LHCN-M2 (cell line): ENCODE measurements at places on chromosomes 4 and X. TPM values are rescaled to one million over a fixed set of nuclear protein-coding genes. Genes with fewer than 3 reads are reported as not detected.

GRCh38 chrX:24259544-24260240 is 54.2 kb downstream of the SUPT20HL2 start:
- peak; percentile 51 for DNase-seq

- no peak for DNase-seq
These were observed 48.4 kb downstream of the ZBTB49 start for GRCh38 chr4:4338210-4339001.

DNA sequence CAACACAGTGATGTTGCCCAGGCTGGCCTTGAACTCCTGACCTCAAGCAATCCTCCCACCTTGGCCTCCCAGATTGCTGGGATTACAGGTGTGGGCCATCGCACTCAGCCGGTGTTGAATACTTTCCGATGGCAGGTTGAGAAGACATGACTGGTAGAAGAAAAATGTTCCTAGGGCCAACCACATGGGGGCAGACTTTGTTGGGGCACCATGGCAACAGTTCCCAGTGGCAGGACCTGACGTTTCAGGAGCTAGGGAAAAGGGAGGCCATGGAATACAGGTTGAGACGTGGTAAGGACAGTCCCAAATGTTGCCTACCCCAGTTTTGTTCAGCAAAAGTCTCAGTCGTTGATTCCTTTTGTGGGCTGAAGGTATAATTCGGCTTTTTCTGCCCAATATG is 134.6 kb downstream of the ASMT start:
- DNase-seq: no peak

DNA sequence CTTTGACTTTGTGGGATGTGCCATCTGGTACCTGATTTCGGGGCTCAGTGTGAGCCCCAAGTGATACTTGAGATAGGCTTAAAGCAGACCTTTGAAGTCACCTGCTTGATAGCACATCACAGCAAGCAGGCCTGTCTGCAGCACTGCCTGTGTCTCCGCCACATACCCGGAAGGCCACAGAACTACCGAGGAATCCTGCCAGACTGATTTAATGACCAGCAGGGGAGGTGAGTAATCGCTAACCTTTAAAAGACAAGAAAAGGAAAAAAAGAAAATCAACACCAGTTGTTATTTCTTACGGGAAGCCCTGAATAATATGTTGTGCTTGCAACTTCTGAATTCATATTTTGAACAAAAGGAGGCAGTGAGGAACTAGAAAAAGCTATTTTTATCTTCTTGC is 6.8 kb downstream of the PTCHD1 start:
- DNase-seq: peak; percentile 49

- no peak for DNase-seq
These were observed 120.5 kb downstream of the ENPP6 start for GRCh38 chr4:184097241-184097605.

- no peak for DNase-seq
These were observed 19.8 kb upstream of the TMLHE start for GRCh38 chrX:155632431-155633100.

DNA sequence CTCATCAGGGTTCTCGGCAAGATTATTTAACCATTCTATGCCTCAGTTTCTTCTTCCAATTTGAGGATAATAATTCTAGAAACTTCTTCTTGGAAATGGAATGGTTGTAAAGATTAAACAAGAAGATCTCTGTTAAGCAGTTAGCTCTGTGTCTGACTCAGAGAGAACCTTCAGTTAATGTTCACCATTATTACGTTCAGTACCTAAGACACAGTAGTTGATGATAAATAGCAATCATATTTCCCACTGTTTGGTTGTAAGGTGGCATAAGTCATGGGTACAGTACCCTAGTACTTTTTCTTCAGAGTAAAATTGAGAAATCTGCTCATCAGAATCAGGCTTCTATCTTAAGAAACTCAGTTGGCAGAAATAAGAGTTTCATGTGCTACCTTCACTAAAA is 366.5 kb upstream of the BOD1L1 start:
- no peak for DNase-seq

DNA sequence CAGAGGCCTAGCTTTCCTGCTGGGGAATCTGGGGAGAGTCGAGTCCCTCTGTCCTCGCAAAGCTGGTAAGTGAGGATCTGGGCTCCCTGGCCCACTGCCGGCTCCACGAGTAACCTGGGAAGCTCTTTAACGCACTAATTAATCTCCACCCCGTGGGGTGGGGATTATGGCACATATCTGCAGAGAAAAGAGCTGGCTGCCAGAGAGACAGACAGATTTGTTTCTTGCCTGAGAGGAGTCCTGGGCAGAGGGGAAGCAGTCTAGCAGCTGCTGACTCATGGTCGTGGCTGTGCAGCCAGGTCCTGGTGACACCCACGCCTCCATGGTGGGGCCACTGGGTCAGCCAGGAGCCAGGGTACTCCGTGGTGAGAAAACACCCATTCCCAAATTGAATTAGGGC is 14.0 kb downstream of the SORCS2 start:
- DNase-seq: peak; percentile 51

GRCh38 chrX:77446029-77446585 is 1.1 kb upstream of the FGF16 start:
- DNase-seq: no peak

DNA sequence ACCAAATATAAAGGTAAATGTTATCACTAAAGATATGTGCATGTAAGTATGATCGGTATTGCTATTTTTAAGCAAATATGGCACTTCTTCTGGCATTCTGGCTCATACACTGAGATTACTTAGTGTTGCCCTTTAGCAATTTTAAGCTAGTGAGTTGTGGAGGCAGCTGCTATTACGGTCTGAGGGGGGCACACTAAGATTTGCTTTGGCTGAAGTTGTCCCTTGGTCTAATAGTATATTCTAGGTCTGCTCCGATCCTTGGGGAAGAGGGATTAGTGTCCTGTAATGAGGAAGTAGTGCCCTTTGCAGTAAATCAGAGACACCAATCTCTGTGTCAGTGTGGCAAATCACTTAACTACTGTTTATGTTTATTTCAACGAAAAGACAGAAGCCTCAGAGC is 196.5 kb upstream of the FTHL17 start:
- peak; percentile 9 for DNase-seq

DNA sequence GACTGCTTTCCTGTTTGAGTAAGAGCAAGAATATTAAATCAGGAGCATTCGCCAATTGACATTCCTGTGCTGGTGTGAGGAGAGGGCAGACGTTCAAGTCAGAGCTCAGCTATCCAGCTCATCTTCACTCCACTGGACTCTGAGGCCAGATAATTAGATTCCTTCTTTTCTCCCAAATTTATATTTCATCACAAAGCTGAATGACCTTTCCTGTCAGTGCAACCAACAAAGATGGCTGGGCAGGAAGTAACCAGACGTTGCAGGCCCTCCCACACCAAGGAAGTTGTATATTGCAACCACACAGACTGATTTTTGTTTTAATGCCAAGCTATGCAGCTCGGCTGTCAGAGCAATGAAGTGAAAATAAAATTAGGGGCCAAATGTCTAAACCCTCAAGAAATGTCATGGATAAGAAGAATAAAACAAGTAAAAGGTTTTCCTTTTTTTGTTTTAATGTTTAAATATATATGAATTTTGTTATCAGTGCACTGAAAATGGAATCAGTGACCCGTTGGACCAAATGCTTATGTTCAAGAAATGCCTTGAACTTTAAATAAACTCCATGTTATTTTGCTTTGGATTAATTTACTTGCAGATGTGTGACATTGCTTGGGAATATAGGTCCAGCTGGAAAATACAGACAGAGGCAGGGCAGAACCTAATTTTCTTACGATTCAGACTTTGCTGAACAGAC is 578.9 kb upstream of the FAT1 start:
- peak; percentile 25 for DNase-seq

DNA sequence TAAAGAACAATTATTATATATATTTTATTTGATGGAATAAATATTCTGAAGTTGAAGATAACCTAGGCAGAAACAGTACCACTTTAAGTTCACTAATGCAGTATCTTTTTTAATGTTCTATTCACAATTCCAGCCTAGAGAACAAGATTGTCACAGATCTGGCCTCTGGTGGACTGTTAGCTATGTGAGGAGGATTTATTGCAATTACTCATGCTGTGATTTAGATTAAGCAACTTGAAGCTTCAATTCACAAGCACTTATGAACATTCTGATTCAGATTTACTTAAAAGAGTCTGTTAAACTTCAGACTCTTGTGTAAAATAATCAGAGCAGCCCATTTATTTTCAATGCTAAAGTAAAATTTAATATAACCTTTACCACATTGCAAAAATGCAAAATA is 1489.8 kb downstream of the STIM2 start:
- DNase-seq: peak; percentile 45

DNA sequence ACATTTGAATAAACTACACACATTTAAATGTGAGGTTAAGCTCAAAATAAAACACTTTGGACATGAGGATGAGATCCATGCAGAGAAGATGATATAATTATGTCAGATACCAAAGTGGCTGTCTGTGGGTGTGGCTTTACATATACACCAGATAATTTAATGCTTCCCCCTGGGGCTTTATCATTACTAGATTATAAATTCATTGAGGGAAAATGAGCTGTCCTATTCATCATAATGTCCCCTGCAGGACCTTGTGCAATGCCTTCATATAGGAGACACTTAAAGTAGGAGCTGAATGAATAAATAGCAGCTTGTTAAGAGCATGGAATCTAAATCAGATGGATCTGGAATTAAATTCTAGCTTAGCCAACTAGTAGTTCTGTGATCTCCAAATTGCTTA is 49.7 kb downstream of the OTC start:
- no peak for DNase-seq

DNA sequence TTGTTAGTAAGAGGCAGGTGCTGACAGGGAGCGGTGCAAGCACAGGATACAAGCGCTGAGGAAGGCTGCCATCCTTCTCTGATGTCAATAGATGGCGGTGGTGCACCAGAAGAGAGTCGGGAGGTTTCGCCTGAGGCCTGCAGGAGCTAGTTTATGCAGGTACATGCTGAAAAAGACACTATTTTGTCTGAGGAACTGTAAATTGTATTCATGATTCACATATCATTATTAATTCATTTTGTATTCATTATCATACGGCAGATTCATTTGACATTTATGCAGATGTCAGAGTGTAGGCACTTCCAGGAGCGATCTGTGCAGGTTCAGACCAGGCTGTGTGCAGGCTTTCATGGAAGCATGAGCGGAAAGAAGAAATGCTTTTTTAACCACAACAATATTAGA is 824.0 kb downstream of the STIM2 start:
- DNase-seq: peak; percentile 30

The RASSF6 gene
- total RNA-seq: 0.17 and 0.51 TPM in 2 replicates

The FAM149A gene
- total RNA-seq: 1.3 and 1.6 TPM in 2 replicates

The PFKFB1 gene
- total RNA-seq: 0.26 TPM in 1 of 2 replicates, not detected in the other

The ZIC3 gene
- not detected in 2 replicates for total RNA-seq

The NALF2 gene
- not detected in 2 replicates for total RNA-seq

The SERPINA7 gene
- total RNA-seq: not detected in 2 replicates

The TMEM156 gene
- total RNA-seq: 0.77 and 0.86 TPM in 2 replicates

The FMR1NB gene
- total RNA-seq: not detected in 2 replicates

The NWD2 gene
- not detected in 2 replicates for total RNA-seq

The OTUD6A gene
- not detected in 2 replicates for total RNA-seq

The SRPK3 gene
- total RNA-seq: 0.45 and 1.3 TPM in 2 replicates

The HSD17B10 gene
- total RNA-seq: 68.3 and 76.3 TPM in 2 replicates
